ENCODE measurements at places on chromosomes 6 and 20.

DNA sequence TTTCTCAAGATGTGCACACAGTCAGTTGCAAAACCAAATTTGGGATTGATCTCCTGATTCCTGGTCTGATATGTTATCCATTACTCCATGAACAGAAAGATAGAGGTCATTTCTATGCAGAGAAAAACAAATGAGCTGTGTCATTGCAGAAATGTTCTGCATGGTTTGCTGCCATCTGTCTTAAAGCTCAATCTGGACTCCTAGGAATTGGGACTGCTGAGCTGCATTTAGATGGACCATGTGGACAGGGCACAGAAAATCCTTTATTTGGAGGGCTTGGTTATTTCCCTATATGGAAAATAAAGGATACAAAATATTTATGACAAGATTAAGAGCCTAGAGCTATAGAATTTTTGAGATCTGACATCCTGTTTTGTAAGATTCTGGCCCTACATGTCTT is 91.3 kb downstream of the ADGRB3 start:
- DNase-seq = no peak

DNA sequence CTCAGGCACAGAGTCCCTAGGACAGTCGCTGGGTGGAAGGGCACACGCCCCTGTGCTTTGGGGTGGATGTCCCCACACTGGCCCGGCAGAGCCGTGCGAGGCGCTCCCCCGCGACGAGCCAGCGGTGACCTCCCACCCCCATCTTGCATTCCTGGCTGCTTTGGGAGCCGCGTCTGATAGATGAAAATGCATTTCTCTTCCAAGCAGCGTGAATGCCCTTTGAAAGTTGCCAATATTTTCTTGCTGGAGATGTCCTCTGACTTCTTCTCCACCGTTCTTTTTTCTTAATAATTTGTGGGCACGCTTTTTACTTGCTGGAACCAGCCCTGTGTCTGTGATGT is 29.9 kb downstream of the COL20A1 start:
- no peak for DNase-seq

DNA sequence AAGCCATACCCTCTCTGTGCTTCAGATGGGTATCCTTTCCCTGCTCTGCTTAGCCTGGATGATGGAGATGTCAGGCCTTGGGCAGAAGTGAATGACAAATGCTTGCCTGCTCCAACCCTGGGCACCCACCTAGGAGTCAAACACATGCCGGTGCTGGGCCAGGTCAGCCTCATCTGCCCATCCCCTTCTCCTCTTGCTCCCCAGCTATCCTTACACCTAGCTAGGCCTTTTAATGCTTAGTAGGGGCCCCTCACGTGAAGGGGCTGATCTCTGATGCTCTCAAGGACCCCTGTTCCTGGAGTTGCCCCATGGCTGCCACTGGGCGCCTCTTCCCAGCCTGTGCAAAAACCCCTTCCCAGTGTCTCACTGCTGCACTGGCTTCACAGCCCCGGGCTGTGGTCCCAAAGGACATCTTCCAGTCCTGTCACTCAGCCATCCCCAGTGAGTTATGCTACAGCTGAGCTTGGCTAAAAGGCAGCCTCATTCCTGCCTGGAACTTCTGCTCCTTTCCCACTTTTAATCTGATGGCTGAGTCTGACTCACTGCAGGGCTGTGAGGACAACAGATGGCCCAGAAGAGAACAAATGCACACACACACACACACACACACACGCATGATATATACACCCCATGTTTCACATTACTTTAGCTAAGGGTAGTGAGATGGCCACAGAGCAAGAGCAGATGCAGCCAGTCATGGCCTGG is 12.8 kb upstream of the SDCBP2 start:
- DNase-seq = no peak

- DNase-seq = no peak
These were observed 532.6 kb downstream of the CBLN4 start for GRCh38 chr20:55472704-55473103.

GRCh38 chr6:135861189-135861588 is 9.7 kb downstream of the PDE7B start:
- no peak for DNase-seq

DNA sequence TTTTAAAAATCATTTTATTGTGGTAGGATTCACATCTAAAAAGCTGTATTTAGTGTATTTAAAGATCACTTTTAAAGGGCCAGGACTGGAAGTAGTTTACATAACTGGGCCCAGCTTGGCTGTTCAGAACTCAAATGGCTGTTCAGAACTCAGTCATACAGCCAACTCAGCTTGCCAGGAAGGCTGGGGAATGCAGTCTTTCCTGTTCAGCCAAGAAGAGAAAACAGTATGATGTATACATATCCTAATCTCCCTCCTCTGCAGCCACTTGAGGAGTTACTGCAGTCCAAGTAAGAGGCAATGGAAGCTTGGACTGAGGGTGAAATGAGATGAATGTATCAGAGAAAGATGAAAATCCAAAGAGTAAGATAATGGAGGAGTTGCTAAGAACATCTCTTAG is 24.6 kb downstream of the DSTN start:
- DNase-seq = no peak

- peak; percentile 35 for DNase-seq
These were observed 651 bp upstream of the TAPBP start for GRCh38 chr6:33314515-33314942.

DNA sequence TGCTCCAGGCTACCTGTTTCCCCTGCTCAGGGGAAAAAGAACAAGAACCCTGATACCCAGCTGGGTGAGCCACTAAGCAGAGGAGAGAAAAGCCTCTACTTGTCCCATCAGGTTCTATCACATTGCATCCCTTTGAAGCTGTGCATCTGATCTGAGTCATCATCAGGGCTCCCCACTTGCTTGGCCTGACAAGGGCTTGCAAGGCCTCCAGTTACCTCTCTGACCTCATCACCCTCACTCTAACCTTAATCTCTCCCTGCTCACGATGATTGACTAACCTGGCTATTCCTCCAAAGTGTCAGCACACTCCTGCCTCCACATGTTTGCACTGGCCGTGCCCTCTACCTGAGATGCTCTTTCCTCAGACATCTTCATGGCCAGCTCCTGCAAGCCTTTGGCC is 309.5 kb upstream of the CHD6 start:
- DNase-seq = no peak

- no peak for DNase-seq
These were observed 100.9 kb upstream of the PMEPA1 start for GRCh38 chr20:57810511-57811373.

DNA sequence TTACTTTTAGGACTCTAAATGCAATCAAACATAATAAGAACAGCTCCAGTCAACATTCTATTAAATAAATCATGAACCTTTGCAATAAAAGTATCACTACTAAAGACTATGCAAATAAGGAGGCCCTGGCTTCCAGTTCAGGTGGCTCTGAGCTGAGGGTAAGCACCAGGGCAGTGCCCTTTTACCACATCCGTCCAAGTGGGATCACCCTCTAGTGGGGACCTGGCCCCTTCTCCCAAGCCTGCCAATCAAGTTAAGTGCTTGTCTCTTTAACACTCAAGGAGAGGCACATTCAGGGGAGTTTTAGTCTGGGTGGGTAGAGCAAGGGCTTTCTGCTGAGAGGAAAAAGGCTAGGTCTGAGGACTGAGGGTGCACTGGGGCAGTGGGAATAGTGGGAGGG is 161.4 kb downstream of the TMEM200A start:
- no peak for DNase-seq

- DNase-seq = no peak
These were observed 114.1 kb upstream of the SMLR1 start for GRCh38 chr6:130713144-130713543.

- DNase-seq = no peak
These were observed 21.5 kb downstream of the NINL start for GRCh38 chr20:25563876-25564275.

- DNase-seq = no peak
These were observed 23.7 kb downstream of the RIOK1 start for GRCh38 chr6:7413151-7413823.

DNA sequence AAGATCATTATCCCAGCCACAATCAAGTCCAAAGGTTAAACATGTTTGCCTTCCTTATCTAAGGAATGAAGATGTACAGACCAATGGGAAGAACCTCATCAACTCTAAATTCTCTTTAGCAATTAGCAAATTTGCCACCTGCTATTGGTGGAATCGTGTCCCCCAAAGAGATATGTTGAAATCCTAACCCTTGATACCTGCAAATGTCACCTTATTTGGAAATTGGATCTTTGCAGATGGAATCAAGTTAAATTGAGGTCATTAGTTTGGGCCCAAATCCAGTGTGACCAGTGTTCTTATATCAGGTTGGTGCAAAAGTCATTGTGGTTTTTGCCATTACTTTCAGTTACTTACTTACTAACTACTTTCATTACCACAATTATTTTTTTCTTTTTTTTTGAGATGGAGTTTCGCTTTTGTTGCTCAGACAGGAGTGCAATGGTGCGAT is 31.3 kb downstream of the KLHL31 start:
- DNase-seq = no peak

DNA sequence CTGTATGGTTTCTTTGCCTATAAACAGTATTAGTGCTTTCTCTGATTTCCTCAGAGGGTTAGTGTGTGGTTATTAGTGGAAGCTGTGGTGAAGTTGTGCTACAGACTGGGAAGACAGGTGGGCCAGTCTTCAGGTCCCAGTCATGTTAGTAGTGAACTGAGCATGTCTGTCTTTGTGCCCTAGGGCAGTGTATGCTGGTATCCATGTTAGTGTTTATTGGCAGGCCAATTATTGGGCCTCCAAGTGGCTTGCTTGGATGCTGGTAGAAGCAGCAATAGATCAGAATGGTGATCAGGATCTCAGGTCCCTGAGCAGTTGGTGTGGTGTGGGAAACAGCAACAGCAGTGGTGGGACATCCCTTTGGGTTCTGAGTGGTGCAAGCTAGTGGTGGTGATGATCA is 137.6 kb downstream of the OTOR start:
- no peak for DNase-seq

DNA sequence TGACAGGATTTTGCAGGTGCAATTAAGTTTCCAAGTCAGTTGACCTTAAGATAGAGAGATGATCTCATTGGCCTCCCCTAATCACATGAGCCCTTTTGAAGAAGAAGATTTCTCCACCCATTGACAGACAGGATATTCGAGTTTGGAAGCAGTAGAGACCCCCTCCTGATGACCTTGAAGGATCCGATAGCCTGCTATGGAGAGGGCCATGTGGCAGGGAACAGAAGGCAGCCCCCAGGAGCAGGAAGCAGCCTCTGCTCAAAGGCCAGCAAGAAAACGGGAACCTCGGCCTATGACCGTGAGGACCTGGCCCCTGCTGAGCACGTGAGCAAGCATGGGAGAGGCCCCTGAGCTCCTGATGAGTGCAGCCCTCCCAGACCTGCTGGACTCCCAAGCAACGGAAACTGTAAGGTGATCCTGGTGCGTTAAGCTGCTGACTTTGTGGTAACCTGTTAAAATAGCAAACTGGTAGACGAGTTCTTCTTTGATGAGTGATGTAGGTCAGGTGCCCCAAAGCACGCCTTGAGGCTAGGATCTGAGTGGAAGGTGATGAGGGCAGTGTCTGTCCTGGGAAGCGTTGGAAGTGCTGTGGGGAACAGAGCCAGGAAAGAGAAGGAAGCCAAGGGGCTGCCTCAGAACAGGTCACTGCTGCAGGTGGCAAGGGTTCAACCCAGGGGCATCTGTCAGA is 18.5 kb upstream of the TUBB2A start:
- DNase-seq = no peak

DNA sequence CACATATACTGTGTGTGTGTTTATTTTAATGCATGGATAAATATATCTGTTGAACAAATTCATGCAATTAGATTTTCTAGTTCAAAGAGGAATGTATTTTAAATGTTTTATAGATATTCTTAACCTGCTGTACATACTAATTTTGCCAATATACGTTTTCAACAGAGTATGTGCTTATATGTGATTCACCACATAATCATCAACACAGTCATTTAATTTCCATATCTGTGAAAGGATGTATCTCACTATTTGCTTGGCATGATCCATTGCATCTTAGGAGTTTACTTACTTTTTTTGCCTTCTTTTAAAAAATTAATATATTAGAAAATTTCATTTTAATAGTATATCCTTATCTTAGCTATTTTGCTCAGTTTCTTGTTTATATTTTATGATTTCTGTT is 902.3 kb upstream of the CITED2 start:
- DNase-seq = no peak

DNA sequence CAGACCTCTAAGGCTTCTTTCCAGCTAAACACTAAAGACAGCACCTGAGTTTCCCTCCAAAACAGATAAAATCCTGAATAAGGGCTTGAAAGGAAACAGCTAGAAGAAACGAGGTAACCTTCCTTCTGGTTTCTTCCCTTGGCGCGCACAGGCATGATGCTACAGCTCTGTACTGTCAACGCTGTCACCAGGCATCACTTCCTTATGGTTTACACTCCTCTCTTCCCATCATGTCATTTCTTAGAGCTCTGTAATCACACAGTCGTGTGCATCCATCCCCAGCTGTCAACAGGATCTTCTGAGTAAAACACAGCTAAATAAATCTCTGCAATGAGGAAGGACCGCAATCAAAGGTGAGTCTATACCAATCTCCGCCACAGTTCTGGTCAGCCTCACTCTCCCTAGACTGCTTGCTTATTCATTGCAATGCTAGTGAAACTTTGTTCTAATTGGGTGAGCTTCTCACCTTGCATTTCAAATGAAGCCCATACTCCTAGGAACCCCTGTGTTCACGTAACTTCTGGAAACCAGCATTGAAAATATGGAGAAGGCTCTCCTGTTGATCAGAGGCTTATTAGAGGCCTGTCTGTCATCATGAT is 162.6 kb upstream of the DTNBP1 start:
- no peak for DNase-seq

- DNase-seq = no peak
These were observed 9.8 kb upstream of the PNISR start for GRCh38 chr6:99434702-99435530.

DNA sequence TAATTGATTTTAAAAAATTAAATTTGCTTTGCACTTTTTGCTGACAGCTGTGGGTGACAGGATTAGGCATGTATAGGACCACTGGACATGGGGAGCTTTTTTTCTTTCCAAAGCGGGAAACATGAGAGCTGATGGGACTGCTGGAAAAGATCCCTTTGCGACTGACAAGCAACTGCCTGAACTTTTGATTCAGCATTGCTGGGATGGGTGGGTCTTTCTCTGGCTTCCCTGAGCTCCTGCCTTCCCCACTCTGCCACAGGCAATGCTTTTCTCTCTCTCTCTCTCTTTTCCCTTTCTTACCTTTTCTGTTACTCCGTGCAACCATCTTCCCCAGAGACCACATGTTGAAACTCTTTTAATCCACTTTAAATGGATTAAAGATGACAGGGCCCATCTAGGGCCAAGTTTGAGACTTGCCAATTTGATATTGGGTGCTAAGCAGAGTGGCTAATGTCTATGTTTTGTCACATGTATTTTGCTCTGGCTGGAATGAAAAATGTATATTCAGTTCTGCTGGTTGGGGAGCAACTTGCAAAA is 33.5 kb upstream of the TPD52L1 start:
- no peak for DNase-seq

DNA sequence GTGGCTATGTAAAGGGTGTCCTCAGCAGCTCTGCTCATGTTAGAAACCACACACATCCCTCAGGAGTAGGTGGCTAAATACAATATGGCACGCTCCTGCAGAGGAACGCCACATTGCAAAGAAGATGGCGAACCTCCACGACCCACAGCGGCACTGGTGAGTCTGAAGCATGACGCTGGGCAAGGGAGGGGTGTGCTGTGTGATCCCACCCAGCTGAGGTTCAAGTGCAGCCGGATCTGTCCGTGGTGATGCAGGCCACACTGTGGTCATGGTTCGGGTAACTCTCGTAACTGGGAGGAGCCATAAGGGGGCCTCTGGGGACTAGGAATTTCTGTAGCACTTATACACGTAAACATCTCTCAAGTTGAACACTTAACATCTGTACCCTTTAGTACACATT is 23.4 kb upstream of the APMAP start:
- DNase-seq = no peak

- DNase-seq = peak; percentile 36
These were observed 98.7 kb downstream of the SULF2 start for GRCh38 chr20:47686545-47686944.

All from substantia nigra (tissue), 51 donors.